ENCODE measurements at places on chromosomes 7 and 10. TPM values are rescaled to one million over a fixed set of nuclear protein-coding genes. Genes with fewer than 3 reads are reported as not detected.

GRCh38 chr7:30224511-30225062 is 59.8 kb upstream of the ZNRF2 start:
- H3K4me1 ChIP-seq, result no peaks in the 10 kb centered on the region
- no peaks in the 10 kb centered on the region for H3K36me3 ChIP-seq
- no peak for DNase-seq
- no peak overlapping the region for H3K4me3 ChIP-seq
- no peak overlapping the region for H3K27ac ChIP-seq
- no peaks in the 10 kb centered on the region for H3K27me3 ChIP-seq

DNA sequence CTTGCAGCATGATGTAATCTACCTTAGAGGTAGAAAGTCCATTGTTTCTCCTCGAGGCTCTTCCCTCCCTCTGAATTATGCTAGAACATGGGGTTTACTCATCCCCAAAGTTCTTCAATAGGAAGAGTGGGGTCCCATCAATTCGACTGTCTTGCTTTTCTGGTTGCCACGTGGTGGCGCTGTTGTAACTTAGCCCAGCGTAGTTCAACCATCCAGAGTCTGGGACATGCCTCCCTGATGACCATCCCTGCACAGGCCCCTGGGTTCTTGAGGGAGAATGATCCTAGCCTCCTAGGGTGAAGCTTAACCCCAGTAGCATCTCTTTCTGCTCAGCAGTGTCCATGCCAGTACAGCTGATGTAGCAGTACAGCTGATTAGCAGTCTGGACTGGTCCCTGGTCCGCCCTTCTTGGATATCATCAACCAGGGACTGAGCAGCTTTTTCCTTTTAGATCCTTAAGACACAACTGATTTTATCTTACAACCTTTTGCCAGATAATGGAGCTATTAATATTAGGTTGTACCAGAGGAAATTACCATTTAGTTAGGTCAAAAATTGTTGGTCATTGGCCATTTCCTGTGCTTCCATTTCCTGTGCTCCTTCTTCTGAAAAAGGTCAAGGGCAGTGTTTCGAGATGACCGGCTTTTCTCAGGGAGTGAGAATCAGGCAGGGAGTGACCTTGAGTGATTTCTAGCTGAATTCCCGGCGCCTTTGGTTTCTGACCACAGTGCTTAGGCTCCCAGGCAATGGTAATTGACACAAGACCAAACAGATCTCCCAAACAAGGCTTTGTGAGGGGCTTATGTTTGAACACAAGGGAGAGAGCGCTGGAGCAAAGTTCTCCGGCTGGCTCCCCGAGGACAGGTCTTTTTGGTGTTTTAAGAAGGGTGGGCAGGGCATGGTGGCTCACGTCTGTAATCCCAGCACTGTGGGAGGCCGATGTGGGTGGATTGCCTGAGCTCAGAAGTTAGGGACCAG is 65.4 kb downstream of the TACC2 start:
- no peak overlapping the region for H3K4me3 ChIP-seq
- no peaks in the 10 kb centered on the region for H3K27me3 ChIP-seq
- H3K36me3 ChIP-seq, result no peaks in the 10 kb centered on the region
- no peak overlapping the region for H3K27ac ChIP-seq
- peak; percentile 64 for DNase-seq

DNA sequence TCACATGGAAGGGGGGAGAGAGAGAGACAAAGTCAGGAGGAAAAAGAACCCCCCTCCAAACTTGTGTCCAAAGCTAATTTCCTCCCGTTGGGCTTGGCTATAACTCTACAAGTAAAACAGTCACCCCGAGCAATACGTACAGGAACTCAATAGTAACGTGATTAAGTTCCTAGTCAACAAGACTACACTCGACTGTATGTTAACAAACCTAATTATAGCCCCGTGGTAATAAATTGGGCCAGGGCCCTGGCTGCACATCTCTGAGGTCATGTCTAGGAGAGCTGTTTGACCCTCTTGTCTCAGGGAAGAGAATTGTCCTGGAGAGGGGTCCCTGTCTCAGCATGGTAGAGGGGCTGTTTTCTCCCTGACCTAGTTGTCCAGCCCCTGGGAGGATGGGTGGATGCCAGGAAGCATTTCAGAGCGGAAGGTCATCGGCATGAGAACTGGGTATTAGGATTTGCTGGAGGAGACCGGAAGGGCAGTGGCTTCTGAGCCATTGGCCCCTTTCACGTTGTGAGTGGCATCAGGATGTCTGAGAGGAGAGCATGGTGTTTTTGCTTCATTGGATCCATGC is 60.2 kb upstream of the COMTD1 start:
- H3K4me1 ChIP-seq, result no peaks in the 10 kb centered on the region
- H3K4me3 ChIP-seq, result no peak overlapping the region
- no peaks in the 10 kb centered on the region for H3K36me3 ChIP-seq
- no peak for DNase-seq
- H3K27ac ChIP-seq, result peak overlapping the region; percentile 84
- no peaks in the 10 kb centered on the region for H3K27me3 ChIP-seq

DNA sequence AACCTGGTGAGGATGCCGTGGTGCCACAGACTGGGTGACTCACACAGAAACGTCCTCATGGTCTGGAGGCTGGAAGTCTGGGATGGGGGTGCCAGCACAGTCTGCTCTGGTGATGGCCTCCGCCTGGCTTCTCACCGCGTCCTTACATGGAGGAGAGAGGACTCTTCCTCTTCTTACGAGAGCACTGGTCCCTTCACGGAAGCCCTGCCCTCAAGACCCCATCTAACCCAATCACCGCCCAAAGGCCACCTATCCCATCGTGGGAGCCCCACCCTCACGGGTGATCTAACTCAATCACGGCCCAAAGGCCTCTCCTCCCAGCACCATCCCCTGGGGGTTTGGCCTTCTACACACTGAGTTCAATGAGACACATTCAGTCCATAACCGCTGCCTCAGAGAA is 137.7 kb downstream of the PTPRN2 start:
- no peak for DNase-seq
- H3K27ac ChIP-seq, result no peak overlapping the region

- H3K4me1 ChIP-seq, result no peaks in the 10 kb centered on the region
- no peaks in the 10 kb centered on the region for H3K27me3 ChIP-seq
- no peaks in the 10 kb centered on the region for H3K36me3 ChIP-seq
- H3K4me3 ChIP-seq, result no peak overlapping the region
- DNase-seq, result no peak
- H3K27ac ChIP-seq, result no peak overlapping the region
Measured at GRCh38 chr10:71236286-71236685, 23.9 kb downstream of the UNC5B start.

DNA sequence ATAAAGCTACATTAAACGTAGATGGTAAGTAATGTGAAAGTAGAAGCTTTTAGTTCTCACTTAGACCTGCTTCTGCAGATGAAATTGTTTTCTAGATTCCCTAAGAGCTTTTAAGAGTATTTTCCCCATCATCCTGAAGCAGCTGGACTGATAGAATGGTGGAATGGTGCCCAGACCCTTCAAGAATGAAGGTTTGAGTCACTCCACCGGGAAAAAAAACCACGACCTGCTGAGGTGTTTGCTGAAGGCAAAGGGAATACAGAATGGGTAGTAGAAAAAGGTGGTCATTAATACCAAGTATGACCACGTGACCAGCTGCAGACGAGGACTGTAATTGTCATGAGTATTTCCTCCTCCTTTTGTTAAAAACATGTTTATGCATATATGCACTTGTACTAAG is 79.2 kb upstream of the PTPRZ1 start:
- no peak overlapping the region for H3K4me3 ChIP-seq
- H3K36me3 ChIP-seq, result no peaks in the 10 kb centered on the region
- H3K27ac ChIP-seq, result no peak overlapping the region
- DNase-seq, result no peak
- H3K27me3 ChIP-seq, result no peaks in the 10 kb centered on the region
- no peaks in the 10 kb centered on the region for H3K4me1 ChIP-seq

DNA sequence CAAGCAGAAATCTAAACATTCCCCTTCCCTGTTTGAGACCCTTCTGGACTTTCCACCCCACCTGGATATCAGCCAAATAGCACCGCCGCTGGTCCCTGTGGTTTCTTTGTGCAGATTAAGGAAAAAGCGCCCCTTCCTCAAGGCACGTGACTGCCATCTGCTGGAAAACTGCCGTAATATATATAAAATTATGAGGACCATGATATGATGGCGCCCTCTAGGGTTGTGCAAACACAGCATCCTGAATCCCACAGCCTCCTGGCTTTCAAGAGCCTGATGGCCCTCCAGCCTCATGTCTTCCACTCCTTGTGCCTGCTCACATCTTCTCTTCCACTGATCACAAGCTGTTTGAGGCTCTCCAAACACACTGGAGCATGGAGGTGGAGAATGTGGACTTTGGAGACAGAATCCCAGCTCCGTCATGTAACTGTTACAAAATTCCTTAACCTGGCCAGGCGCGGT is 121.3 kb downstream of the MYL10 start:
- no peak overlapping the region for H3K27ac ChIP-seq
- H3K4me1 ChIP-seq, result no peaks in the 10 kb centered on the region
- no peak overlapping the region for H3K4me3 ChIP-seq
- no peak for DNase-seq
- H3K36me3 ChIP-seq, result no peaks in the 10 kb centered on the region

DNA sequence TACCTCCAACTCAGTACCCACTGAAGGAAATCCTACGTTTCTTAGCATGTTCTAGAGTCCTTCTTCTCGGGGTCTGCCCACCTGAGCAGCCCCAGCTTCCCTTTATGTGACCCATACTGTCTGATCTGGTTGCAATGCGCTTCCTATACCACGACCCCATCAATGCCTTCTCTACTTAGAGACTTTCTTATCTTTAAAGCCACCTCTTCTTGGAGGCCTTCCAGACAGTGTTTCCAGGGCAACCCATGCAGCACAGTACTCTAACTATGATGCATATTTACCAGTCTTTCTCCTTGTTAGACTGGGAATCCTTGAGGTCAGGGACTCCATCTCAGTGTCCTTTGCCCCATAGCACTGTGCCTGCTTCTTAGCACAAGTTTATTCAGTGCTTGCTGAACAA is 54.5 kb upstream of the SLF2 start:
- H3K36me3 ChIP-seq, result no peaks in the 10 kb centered on the region
- no peaks in the 10 kb centered on the region for H3K27me3 ChIP-seq
- DNase-seq, result no peak

- no peaks in the 10 kb centered on the region for H3K36me3 ChIP-seq
- no peak overlapping the region for H3K27ac ChIP-seq
- DNase-seq, result no peak
- no peak overlapping the region for H3K4me3 ChIP-seq
- no peaks in the 10 kb centered on the region for H3K27me3 ChIP-seq
Measured at GRCh38 chr7:86788948-86789347, 145.2 kb downstream of the GRM3 start.

DNA sequence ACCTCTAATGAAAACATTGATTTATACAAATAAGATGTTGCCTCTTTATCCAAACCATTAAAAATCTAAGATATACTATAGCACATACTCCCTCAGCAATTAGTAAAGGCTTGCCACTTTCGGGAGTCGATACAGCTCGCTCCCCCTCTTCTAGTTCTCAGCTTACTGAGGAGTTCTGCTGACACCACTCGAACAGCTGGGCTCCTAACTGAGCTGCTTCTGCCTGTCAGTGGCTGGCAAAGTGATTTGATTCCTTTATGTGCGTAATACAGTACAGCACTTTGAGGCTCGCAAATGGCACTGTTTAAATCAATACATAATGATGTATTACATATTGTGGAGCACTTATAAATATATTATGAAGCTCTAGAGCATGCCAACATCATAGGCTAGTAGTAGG is 241.8 kb downstream of the CREB5 start:
- no peak overlapping the region for H3K27ac ChIP-seq
- DNase-seq, result no peak
- no peaks in the 10 kb centered on the region for H3K27me3 ChIP-seq
- H3K4me3 ChIP-seq, result no peak overlapping the region
- H3K4me1 ChIP-seq, result no peaks in the 10 kb centered on the region
- H3K36me3 ChIP-seq, result no peaks in the 10 kb centered on the region

- no peaks in the 10 kb centered on the region for H3K4me1 ChIP-seq
- DNase-seq, result no peak
- H3K4me3 ChIP-seq, result no peak overlapping the region
- H3K27me3 ChIP-seq, result no peaks in the 10 kb centered on the region
- H3K27ac ChIP-seq, result no peak overlapping the region
Measured at GRCh38 chr10:103529539-103529938, 36.0 kb downstream of the NEURL1 start.

DNA sequence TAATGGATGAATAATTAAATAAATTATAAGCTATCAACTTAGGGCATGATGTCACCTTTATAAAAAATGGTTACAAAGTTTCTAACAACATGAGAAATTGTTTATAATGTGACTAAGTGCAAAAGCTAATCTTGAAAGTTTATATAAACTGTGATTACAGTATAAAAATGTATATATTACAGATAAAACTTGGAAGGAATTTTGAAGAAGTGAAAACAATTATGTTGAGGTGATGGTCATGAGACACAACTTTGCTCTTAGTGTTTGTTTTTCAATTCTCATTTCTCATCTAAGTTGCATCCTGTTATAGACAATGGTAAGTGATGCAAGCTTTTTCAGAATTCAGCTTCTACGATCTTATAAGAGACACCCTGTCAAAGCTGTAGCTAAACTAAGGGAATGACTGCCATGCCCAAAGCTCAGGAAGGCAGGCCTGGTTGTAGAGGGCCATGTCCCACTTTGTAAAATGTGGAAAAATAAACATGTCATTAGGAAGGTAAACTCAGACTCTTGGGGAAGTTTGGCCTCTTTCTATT is 23.9 kb downstream of the MACC1 start:
- no peaks in the 10 kb centered on the region for H3K36me3 ChIP-seq
- H3K27ac ChIP-seq, result no peak overlapping the region
- no peak overlapping the region for H3K4me3 ChIP-seq

- no peak overlapping the region for H3K4me3 ChIP-seq
- no peaks in the 10 kb centered on the region for H3K4me1 ChIP-seq
- peaks cover 2% of the 10 kb centered on the region for H3K36me3 ChIP-seq
Measured at GRCh38 chr10:112663234-112664125, 216.5 kb downstream of the VTI1A start.

DNA sequence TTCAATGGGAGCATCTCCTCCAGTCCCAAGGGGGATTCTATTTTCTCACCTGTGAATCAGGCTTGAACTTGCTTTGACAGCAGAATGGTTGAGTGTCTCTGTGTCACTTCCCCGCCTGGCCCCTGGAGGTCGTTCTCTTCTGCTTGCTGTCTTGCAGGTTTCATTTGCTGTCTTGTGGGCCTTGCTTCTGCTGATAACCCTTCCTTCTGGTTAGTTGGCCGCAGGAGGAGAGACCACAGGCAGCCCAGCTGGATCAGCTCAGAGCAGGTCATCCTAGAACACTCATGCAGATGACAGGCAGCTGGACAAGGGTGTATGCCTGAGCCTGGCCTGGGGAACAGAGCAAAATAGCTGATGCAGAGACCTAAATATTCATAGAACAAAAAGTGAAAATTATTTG is 344.2 kb upstream of the ADARB2 start:
- no peaks in the 10 kb centered on the region for H3K36me3 ChIP-seq
- no peak overlapping the region for H3K4me3 ChIP-seq
- H3K4me1 ChIP-seq, result no peaks in the 10 kb centered on the region
- no peak for DNase-seq
- H3K27ac ChIP-seq, result no peak overlapping the region

LRRD1 gene
- 0.51 TPM for total RNA-seq

PDK4 gene
- 294 TPM for total RNA-seq

NODAL gene
- not detected for total RNA-seq

CDHR3 gene
- 5.1 TPM for total RNA-seq

FZD1 gene
- 38.5 TPM for total RNA-seq

USP6NL gene
- total RNA-seq, result 12.5 TPM

IFT22 gene
- total RNA-seq, result 10.9 TPM

All from aorta (tissue), 5 donors.